Activated naive CD8-positive, alpha-beta T cell treated with anti-CD3 and anti-CD28 coated beads, Interleukin-2, amount 10 ng/mL, durations not matched to agents 7 days and 5 days (primary cell): ENCODE measurements at places on chromosomes 7 and 10.

DNA sequence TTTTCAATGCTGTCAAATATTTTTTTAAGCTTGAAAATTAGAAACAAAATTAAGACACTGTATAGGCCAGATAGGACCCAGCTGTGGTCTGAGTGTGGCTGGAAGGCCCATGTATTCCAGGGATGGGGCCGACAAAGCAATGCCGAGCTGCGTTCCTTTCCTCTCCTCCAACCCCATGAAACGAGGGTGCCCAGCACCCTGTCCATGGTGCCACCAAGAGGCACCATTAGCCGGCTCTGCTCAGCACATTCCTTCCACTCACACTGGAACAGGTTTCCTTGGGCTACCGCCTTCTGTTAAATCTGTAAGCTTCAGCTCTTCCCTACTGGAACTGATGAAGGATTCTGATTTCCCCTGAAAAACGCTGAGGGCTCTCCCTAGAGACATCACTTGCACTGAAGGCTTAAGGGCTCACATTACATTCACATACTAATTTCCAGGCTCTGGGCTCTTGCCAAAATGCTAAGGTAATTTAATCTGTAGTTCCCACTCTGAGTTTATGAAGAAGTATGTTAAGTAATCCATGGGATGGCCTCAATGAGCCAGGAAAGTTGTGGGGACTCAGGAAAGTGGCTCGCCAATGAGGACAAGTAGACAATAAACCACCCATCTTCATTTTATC lies 73.7 kb upstream of the CAMK2B start:
- no peak for DNase-seq

DNA sequence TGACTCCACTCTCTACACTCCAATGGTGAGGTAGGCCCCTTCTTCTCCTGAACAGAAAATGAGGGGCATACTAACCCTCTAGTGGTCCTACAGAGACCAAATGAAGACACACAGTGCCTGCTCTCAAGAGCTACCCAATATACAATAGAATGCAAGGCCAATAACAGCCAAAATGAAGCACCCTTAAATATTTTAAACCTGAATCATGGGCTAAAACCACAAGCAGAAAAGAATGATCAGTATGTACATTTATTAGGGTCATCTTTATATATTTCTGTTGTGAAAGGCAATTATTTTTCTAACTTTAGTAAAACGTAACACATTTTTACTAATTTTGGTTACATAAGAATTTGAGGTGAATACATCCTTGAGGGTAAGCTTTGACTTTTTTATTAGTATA lies 49.9 kb upstream of the COL1A2 start:
- DNase-seq = no peak

DNA sequence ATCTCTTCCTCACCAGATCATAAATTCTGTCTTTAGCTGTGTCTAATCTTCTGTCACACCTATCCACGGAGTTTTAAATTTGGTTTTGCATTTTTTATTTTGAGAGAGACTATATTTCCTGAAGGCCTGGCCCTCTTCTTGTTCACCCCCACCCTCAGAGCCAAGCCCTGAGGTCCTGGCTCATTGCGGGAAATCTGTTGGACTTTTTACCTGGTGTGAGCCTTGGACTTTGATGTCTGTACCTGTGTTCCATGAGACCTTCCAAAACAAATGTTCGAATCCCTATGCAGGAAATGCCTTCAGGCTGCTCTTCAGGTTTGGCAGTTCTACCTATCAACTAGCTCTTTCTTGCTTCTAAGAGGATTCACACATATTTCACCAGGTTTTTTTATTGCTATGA lies 175.2 kb upstream of the GRB10 start:
- DNase-seq = no peak

GRCh38 chr10:128511284-128511683 lies 385.1 kb upstream of the MKI67 start:
- no peak for DNase-seq

- no peak for DNase-seq
These were observed 34.3 kb upstream of the HERPUD2 start for GRCh38 chr7:35729061-35729783.

DNA sequence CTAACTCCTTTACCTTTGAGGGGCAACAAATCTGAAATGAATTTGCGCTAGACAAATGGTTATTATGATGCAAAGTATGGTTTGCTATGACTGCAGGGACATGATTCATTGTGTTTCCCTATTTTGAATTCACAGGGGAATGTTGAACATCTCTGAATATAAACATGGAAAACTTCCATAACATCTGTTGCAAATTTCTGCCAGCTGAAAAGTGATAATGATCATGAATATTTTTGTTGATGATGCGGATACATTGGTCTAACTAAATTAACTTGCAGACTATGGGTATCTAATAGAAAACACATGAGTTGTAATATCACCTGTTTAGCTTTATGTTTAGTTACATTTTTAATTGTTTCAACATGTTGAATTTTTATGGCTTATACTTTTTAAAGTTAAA lies 1325.5 kb downstream of the REEP3 start:
- DNase-seq = no peak

DNA sequence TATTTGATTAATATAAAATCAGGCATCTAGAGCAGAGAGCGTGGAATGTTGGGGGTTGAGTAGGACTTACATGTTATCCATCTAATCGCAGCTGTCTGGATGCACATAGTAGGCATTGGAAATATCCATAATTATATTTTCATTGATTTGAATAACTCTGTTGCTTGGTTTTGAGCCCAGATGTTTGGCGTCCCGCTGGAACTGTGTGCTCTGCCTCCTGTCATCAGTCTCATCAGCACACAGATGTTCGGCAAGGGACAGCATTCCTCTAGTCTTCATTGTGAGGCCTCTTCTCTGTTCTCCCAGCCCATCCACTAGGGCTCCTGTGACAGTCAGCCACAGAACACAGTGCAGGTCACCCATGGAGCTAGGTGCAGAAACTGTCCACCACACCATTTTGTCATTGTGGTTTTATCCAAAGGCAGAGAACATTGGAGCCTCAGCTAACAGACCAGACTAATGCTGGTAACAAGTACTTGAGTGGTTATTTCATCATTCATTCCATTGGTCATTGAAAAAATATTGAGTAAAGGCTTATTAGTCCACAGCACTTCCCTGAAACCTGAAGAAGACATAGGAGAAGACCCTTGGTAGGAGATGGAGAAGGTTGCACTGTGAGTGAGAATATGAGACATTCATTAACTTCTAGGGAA lies 927.4 kb downstream of the LRMDA start:
- DNase-seq = no peak

DNA sequence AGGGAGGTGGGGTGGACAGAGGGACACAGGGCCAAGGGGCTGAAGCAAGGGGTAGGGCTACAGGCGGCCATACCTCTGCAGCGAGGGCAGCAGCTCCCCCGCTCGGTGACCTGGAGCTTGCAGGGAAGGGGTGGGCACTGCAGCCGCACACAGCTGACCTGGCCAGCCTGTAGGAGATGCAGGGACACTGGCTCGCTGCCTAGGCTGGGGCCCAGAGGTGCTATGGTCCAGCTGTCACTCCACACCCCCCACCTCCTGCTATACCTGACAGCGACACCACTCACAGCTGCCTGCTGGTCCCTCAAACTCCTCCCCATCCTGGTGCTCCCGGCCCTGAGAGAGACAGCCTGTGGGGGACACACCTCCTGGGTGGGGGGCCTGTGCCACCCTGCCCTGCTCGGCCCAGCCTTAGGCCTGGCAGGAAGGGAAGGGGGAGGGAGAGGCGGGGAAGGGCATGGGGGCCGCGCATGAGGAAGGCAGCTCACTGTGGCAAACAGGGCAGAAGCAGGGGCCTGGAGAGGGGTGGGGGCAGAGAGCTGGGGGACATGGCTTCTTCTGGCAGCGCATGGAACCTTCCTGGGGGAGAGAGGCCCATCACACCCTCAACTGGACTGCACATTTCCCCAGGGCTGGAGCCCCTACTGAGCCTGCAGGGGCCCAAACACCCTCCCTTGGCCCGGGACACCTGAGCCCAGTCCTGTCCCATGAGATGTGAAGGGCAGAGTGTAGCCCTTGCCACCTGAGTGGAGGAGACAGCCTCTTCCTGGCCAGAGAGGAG lies 23.9 kb downstream of the ATP6V1F start:
- peak; percentile 24 for DNase-seq

DNA sequence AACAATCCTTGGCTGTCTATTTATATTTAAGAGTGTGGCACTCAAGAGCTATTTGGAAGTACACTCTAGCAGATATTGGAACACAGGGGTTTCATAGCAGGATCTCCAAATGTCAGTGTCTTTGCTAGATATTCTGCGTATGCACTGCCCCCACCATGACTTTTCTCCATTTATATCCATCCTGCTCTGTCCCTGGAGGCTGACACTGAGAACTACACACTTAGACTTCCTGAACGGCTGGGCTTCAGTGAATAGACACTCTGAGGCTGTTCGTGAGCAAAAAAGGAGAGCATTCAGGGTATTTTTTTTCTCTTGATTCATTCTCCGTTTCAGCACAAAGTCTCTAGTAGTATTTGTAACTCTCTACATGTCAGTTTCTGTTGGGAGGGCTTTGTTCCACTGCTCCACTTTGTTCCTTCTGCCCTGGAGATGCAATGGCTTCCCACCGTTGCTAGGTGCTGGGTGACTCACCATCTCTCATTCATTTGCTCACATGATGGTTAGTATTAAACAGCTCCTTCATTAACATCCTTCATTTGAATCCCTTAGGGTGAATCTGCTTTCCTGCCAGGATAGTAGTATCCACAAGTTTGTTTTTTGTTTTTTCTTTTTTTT lies 155.9 kb upstream of the SLC13A1 start:
- no peak for DNase-seq

DNA sequence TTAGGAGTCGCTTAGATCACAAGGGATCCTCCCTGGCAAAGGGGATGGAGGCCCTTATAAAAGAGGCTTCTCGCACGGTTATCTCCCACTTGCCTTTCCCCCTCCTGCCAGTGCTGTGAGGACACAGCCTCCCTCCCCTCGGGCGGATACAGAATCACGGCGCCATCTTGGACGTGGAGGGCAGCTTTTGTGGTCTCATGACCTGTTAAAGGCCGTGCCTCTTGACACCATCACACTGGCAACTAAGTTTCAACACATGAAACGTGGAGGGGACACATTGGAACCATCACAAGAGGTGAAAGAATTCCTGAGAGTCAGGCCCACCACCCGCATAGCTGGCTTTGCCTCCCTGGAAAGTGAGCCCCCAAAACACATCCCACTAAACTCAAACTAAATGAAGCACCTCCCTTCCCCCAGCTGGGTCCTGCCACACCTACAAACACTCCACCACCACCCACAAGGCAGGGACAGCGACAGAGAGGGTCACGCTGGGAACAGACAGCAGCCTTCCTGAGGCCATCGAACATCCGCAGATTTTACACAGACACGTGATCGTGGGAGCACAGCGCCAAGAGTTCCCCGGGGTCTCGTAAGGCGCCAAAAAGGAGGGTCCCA lies 110.6 kb downstream of the TCERG1L start:
- DNase-seq = no peak

DNA sequence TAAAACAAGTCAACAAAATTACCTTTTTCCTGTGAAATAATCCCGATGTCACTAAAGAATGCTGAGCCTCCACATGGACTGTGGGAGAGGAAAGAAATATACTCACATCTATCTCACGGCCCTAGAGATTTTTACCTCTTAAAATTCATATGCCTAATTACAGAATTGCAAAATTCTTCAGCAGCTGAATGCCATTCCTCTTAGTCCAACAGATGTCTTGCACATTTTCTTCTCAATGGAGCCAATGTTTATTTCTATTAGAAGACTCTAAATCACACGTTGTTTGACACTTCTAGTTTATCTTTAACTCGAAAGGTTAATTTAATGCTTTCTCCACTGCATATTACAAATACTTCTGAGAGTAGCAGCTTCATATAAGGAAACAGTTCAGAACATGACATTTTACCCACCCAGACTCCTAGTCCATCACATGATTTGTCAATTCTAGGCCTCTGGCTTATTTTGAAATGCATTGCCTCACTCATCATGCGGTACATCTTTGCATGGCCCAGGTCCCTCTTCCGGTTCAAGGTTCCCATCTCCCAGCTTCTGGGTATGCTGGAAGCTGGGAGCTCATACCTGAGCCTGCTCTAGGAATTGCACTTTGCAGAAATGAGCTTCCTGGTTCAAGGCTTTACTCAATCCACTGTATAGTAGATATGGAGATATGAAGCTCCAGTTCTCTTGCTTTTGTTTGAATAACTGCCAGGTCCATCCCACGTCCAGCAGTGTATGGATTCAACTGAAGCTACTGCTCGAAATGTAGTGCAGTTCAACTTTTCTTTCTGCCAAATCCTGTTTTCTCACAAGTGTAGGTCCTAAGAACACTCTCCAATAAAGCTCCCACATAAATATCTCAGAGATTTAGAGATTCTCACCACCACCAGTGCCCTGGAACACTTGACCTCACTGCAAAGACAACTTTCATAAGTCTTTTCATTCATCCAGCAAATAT lies 306.2 kb downstream of the GPR37 start:
- no peak for DNase-seq

- peak; percentile 76 for DNase-seq
These were observed 78.9 kb downstream of the MKI67 start for GRCh38 chr10:128047351-128047750.

DNA sequence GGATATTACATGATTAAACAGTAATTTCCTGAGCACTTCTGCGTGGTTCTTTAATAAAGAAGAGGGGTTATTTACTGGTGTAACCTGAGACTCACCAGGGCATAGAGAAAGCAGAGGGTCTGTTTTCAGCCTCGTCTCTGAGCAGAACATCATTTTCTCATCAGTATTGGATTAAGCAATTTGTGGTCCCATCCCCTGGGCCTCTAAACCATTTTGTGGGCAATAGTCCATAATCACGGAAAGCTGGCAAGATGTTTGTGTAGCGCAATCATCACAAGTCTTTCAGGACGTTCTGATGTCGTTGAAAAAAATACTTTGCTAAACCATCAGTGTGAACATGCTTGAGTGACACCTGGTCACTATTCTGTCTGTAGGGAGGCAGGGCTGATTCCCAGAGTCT lies 37.1 kb upstream of the SEC61G start:
- no peak for DNase-seq

GRCh38 chr10:62894156-62894555 lies 78.0 kb upstream of the EGR2 start:
- DNase-seq = no peak

- no peak for DNase-seq
These were observed 15.2 kb upstream of the LAMB4 start for GRCh38 chr7:108145401-108145800.

DNA sequence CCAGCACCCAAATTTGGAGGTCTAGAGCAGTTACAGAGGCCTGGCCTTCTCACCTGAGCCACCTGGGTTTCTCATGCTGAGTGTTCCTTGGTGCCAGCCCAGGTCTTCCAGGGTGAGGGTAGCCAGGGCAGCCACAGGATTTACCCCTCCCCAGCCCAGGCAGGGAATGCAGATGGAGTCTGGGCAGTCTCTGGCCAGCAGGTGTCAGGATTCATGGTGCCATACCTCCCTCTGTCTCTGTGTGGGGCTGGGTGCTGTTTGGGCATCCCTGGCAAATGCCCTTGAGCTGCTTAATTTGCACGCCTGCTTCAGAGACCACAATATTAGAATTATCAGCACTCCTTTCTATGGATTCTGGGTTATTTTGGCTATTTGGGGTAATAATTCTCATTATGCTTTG lies 246.7 kb downstream of the GFRA1 start:
- no peak for DNase-seq

- no peak for DNase-seq
These were observed 19.3 kb downstream of the BRI3 start for GRCh38 chr7:98300595-98301372.

GRCh38 chr7:36266683-36267082 lies 113.6 kb downstream of the EEPD1 start:
- DNase-seq = no peak
